ENCODE measurements at places on chromosomes 7 and 10. TPM values are rescaled to one million over a fixed set of nuclear protein-coding genes. Genes with fewer than 3 reads are reported as not detected.

PLAC9 gene
- 4.2 TPM for total RNA-seq

SEMA3E gene
- 2.2 TPM for total RNA-seq

DNA sequence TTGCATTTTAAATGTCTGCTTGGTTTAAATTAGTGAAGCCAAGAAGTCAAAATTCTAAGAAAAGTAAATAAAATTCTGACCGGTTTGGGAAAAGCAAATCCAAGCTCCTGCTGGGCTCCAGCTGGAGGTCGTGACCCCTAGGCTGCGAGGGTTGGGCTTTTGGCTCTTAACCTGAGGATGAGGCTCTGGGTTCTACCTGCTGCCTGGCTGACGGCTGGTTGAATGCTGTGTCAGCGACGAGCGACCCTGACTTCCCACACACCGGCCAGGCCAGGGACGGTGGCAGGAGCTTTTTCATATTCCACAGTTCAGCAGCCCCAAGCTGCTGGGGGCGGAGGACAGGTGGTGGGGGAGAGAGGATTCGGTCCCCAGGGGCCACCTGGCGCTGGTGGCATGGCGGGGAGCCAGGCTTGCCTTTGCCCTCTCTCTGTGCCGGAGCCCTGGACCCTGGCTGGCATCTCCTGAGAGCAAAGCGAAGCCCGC lies 843 bp upstream of the PLPP4 start:
- DNase-seq = no peak

GRCh38 chr7:15853832-15854470 lies 167.5 kb upstream of the MEOX2 start:
- DNase-seq = no peak

DNA sequence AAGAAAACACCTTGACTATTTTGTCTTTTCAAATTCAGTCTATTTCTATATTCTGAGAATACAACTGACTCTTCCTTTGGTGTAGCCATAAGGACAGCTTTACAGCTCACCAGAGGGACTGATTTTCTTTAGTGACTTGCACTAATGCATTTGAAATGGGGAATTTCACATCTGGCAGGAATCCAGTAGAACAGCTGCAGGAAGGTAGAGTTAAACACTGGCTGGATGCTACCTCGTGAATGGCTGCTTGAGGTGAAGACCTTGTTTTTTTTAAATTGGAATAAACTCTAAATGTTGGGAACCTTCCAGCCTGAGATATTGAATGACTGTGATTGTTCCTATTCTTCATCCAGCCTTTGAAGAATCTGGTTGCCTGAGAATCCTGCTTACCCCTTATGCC lies 139.5 kb upstream of the STK17A start:
- no peak for DNase-seq

- no peak for DNase-seq
Measured at GRCh38 chr10:110967645-110968044, 48.2 kb downstream of the SHOC2 start.

All from left colon (tissue), 2 donors.